NCI-H2171 (cell line): ENCODE measurements at places on chromosomes 2 and 18.
A peak's percentile ranks its signal among the peaks of the same experiment; 100 is the strongest.

DNA sequence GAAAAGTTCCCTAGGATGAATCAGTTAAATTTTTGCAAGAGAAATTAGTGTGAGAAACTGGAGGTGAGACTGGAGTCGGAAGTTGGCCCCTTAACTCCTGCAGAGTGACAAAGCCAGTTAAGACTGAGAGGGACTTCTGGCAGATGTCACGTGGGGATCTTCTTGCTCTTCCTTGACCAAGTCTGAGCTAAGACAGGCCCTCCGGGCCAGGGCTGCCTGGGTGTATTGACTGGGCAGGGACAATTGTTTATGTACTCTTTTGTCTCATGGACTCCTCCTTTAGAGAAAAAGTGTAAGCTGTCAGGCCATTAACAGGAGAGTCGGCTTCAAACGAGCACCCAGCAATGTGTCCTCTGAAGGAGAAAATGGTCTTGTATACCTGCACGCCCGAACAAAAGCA, 48.6 kb upstream of the RALBP1 start:
- no peak for DNase-seq

GRCh38 chr2:58651930-58652329, 410.8 kb upstream of the FANCL start:
- DNase-seq: no peak

DNA sequence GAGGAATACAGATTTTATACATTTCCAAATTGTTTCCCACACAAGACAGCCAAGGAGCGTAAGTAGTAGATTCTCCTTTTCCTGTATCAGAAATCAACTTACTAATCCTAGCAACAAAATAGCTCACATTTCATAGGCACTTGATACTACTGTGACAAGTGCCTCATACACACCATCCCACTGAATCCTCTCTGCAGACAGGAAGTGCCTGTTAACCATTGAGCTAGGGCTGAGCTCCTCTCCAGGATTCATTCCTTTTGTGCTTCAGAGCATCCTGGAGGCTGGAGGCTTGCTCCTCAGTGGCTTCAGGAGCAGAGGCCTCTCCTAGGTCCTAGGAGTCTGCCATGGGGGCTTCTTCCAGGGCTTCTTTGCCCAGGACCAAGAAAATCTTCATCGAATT, 20.8 kb upstream of the ZNF396 start:
- no peak for DNase-seq

DNA sequence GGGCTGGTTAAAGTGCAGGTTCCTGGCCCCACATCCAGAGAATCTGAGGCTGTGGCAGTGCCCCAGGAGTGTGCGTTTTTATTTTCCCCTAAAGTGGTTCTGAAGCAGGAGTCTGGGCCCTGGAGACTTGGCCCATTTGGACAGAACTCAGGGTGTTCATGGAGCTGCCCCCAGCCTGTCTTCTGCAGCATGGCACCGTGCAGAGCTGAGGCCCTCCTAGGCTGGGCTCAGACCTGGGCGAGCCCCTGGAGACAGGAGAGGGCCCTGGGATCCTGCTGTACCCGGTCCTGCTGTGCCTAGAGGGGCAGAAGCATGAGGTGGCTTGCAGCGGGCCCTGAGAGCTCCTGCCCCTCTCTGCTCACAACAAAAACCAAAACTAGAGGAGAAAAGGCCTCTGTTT, 58.8 kb upstream of the B3GNT7 start:
- DNase-seq: no peak

DNA sequence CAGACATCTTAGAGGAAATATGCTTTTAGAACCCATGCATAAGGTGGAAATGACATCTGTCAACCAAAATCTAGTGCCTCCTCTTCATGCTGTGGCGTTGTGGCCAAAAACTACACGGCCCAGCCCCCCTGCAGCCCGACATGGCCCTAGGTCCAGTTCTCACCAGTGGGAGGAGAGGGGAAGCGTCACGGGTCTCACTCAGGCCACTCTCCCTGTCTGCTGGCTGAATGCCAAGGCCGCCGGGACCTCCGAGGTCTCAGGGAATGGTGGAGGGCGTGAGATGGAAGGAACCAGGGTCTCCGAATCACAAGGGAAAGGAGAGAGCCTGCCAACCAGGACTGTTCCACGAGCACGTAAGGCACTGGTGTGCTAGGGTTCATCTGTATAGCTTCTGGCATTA, 361.0 kb downstream of the ANAPC1 start:
- no peak for DNase-seq

DNA sequence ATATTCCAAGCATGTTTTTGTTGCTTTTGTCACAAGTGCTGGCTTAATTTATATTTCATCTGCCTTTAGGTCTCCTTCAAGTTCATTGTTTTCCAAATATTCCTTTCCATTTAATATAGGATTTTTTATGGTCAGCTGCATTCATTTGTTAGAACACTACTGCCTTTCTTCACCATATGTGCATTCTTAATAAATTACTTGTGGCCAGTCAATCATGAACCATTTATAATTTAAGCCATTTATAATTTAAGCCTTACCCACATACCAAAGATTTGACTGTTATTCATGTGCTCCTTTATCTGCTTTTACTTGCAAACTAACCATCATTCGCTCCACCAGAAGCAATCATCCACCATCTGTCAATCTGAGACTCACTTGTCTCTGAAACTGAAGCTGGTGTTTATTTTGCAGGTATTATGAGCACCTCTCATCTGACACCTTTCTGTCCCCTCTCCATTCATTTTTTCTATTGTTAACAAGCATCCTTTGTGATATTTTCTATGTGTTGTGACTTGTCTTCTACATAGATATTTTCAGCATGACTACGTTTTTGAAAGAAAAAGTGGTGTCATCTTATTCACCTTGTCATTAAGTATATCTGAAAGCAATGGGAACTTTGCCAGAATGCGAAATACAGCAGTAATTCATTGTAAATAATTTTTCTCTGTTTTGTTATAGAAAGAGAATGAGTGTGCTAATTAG, 786.8 kb downstream of the KCNJ3 start:
- DNase-seq: peak; percentile 89

DNA sequence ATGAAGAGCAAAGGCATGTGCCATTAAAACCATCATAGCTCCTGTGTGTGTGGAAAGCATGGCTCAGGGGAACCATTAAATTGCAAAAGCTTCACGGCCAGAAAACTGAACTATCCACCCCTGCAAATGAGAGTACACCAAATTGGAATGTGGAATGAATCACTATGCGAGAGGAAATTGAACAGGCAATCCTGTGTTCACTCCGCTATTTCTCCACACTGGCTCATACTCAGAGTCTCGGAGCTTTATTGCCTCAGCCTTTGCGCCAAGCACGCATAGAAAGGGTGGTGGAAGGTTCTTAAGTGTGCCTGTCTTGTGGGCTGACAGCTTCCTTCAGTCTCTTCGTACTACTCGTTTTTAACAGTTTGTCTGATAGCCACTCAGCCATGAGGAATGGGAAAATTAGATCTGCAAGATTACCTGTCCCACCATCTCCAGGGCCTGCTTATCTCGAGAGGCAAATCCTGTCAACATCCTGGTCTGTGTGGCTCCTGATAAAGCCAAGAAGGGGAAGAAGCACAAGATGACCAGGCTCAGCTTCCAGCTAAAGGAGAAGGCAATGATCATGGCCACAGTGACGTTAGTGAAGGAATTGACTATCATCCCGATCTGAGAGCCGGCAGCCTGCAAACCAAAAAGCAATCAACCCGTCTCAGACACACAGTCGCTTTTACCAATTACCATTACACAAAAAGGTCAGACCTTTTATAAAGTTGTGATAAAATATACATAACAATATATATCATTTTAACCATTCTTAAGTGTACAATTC, 34.9 kb downstream of the G6PC2 start:
- DNase-seq: no peak

DNA sequence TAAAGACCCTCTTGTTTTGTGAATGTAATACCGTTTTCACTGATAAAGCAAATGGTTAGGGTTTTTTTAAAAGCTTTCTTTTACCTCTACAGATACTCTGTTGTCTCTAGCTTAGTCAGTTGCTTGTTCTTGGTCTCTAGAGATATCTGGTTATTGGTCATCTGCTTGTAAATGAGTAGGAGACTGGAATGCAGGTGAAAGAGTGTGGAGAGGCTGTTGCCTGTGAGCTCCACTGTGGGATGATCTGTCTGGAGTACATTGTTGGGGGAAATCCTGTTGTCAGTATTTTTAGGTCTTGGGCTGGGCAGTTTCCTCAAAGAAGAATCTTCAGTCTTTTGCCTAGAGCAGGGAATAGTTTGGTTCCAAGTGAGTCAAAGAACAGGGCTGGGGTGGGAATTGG, 67.7 kb downstream of the SMCHD1 start:
- no peak for DNase-seq

DNA sequence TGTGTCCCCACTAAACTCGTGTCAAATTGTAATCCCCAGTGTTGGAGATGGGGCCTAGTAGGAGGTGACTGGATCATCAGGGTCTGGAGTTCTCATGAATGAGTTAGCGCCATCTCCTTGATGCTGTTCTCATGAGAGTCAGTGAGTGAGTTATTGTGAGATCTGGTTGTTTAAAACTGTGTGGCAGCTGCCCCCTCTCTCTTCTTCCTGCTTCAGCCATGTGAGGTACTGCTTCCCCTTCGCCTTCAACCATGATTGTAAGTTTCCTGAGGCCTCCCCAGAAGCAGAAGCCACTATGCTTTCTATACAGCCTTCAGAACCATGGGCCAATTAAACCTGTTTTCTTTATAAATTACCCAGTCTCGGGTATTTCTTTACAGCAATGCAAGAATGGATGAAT, 50.4 kb downstream of the AP1S3 start:
- no peak for DNase-seq

- no peak for DNase-seq
These were observed 42.3 kb downstream of the AAK1 start for GRCh38 chr2:69601179-69601612.

DNA sequence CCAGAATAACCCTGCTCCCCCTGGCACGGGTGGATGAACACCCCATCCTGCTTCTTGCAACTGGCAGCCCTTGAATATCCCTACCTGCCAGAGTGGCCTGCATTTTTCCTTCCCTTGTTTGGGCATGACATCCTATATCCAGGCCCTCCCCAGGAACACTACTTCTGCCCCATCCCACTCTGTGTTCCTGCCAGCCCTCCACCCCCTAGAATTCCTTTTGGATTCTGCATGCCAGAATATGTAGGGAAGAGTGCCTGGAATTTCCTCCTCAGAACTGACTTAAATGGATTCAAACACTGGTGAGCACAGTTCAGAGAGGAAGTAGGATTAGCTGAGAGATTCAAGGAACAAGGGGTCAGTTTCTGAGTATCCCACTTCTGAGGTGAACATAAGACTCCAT, 123.5 kb upstream of the PELI1 start:
- no peak for DNase-seq

- no peak for DNase-seq
These were observed 14.2 kb downstream of the PMS1 start for GRCh38 chr2:189798312-189799029.

- no peak for DNase-seq
These were observed 29.2 kb upstream of the TEX44 start for GRCh38 chr2:231563378-231563961.

DNA sequence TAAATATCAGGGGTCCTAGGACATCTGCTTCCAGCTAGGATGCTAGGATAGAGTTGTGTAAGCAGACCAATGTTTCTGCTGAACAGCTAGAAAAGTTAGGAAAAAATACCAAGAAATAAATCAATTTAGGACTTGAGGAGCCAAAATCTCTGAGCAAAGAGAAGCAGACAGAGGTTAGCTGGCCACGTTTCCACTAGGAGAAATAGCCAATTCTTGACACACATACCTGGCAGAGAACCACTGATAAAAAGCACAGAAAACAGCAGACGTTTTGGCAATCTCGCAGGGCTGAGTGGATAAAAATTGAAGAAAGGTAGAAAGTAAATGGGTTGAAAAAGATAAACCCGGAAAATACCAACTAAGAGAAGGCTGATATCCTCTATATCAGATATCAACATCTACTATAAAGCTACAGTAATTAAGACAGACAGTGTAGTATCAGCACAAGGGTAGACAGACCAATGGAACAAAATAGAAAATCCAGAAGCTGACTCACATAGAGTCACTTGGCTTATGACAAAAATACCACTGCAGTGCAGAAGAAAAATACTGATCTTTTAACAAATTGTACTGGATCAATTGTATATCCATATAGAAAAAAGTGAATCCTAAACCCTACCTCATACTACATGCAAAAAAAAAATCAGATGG, 306.1 kb upstream of the KLHL29 start:
- no peak for DNase-seq

GRCh38 chr2:236172255-236173035, 4.3 kb upstream of the GBX2 start:
- no peak for DNase-seq

GRCh38 chr2:101900375-101900774, 91.4 kb upstream of the IL1R2 start:
- DNase-seq: no peak

GRCh38 chr18:21686282-21687105, 18.1 kb downstream of the ABHD3 start:
- DNase-seq: no peak

- no peak for DNase-seq
These were observed 153.8 kb upstream of the ACAA2 start for GRCh38 chr18:49967171-49967570.

- no peak for DNase-seq
These were observed 683 bp upstream of the TBC1D8 start for GRCh38 chr2:101151859-101152271.

GRCh38 chr18:24272229-24272525, 125.4 kb downstream of the OSBPL1A start:
- no peak for DNase-seq

DNA sequence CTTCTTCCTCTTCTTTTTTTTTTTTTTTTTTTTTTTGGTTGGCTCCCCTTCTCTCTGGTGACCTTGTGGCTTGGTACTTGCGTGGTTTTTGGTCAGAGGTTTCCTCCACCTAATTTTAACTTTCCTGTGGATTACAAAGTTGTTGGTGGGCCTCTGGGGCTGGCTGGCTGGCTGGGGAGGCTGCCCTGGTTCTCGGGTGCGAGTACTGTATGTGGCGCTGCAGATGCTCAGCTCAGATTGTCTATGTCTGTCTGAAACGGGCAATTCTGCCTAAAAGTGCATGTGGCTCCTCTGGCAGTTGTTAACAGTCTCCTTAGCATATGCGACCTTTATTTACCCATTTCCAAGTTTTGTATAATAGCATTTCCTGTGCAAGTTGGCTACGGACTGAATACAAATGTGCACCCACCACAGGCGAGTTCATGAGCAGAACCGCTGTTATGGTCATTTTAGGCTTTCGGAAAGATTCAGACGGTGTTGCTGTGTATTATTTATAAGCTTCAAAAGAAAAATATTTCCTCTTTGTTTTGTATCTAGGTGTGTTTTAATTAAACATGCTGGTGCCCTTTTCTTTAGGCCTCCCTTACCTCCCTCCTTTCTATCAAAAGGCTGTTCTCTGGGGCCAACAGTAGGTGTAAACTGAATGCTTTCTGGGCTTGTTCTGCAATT, 4.4 kb downstream of the TBR1 start:
- DNase-seq: no peak

- DNase-seq: no peak
These were observed 100.5 kb upstream of the UNC80 start for GRCh38 chr2:209671020-209671680.
